Tongue (tissue), 3 donors: ENCODE measurements at places on chromosomes 11 and 22. TPM values are rescaled to one million over a fixed set of nuclear protein-coding genes. Genes with fewer than 3 reads are reported as not detected.
A peak's percentile ranks its signal among the peaks of the same experiment; 100 is the strongest.

DNA sequence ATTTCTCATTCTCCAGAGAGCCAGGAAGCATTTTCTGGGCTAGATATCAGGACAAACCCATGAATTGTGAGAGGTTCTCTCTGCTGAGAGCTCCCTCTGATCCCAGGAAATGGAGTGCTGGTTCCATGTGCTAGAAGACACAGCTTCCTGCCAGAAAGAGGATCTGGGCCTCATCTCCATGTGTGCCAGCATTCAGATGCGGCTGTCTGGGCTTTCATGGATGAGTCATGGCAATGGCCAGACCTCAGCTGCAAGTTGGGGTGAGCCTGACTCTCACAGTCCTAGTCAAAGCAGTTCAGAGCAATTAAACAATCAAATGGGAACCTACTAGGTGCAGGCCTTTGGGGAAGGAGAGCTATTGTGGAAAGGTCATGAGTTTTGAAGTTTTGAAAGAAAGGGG lies 82.3 kb upstream of the EED start:
- peak; percentile 77 for DNase-seq

DNA sequence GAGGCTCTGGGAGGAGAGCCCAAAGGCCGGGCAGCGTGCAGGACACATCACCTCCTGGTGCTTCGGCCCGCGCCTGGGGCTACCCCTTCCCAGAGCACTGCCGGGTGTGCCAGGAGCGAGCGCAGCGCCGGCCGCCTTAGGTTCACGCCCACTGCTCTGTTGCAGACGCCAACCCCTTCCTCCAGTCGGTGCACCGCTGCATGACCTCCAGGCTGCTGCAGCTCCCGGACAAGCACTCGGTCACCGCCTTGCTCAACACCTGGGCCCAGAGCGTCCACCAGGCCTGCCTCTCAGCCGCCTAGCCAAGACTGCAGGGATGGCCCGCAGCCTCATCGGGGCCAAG lies 79.0 kb downstream of the MED15 start:
- no peak for DNase-seq

- DNase-seq, result peak; percentile 77
Observed at GRCh38 chr22:39013942-39014722, at the start of gene APOBEC3C. Gene APOBEC3C, plus strand, starts transcription at chr22:39014257. Its CDS starts 106 bp downstream, at chr22:39014363.

GRCh38 chr11:94455861-94456260 lies 37.8 kb downstream of the MRE11 start:
- DNase-seq, result no peak

- no peak for DNase-seq
Observed at GRCh38 chr11:57491371-57492061, 24.0 kb downstream of the SLC43A1 start.

DNA sequence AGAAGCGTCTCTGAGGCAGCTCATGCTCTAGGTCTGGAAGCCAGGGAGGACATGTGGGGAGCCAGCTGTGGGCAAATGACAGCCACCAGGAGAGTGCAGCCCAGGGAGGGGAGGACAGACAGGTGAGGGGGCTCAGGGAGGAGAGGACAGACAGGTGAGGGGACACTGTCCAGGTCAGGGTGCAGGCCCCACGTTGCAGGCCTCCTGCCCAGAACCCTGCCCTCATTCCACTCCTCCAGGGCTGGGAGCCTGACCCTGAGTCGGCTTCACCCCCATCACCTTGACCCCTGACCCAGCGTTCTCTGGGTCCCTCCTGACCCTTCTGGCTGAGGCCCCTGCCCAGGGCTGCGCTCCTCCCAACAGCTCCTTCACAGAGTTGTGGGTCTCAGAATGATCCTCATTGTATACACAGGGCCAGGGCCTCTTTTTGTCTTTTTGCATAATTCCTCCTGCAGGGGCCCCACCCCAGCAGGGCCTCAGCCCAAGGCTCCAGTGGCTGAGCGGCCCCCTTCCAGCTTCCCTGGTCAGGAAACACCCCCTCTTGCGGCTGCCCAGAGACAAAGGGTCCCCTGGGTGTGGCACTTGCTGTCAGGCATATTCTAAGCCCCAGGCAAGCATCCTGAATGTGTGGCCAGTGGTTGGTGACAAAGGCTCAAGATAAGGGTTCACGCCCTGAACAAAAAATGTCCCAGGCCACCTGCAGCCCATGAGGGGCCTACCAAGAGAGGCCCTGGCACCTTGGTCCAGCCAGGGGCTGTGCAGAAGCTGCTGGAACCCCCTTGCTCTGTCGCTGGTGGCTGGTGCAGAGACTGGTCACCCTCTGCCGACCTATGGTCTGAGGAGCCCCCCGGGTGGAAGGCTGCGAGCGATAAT lies 853.0 kb downstream of the BRD1 start:
- DNase-seq, result no peak

Gene XRRA1
- total RNA-seq, result 12.3 TPM
